ENCODE measurements at places on chromosomes 1 and 21.

DNA sequence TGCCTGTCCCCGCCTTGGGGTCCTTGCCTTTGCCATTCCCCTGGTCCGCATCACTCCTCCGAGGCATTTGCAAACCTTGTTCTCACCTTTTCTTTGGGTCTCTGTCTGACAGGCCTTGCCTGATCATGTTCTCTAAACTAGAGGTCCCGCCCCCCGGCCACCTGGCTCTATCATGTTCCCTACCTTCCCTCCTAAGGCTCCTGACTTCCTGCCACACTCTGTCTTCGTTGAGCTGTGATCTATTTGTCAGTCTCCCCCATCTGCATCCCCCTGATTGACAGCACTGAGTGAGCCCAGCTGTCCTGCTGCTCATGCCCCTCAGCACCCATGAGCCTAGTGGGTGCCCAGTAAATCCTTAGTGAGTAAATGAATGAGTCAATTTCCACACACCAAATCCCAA, 22.8 kb downstream of the ERG start:
- no peak for DNase-seq

DNA sequence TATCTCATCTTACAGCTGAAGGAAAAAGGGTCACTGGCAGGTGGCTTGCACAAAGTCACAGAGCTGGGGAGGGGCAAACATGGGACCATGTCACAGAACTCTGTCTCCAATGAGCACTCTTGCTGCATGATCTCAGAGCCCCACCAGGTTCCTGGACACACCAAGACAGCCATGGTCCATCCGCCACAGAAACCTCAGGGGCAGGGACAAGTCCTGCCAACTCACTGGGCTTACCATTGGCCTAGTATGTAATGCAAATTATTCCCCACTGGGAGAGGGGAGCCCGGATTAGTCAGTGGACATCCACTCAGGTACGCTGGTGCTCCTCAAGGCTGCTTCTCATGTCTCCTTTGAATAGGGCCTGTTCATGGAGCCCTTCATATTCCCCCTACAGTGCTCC, 14.2 kb downstream of the S100A7A start:
- no peak for DNase-seq

- no peak for DNase-seq
These were observed 15.8 kb downstream of the CDA start for GRCh38 chr1:20604678-20605077.

DNA sequence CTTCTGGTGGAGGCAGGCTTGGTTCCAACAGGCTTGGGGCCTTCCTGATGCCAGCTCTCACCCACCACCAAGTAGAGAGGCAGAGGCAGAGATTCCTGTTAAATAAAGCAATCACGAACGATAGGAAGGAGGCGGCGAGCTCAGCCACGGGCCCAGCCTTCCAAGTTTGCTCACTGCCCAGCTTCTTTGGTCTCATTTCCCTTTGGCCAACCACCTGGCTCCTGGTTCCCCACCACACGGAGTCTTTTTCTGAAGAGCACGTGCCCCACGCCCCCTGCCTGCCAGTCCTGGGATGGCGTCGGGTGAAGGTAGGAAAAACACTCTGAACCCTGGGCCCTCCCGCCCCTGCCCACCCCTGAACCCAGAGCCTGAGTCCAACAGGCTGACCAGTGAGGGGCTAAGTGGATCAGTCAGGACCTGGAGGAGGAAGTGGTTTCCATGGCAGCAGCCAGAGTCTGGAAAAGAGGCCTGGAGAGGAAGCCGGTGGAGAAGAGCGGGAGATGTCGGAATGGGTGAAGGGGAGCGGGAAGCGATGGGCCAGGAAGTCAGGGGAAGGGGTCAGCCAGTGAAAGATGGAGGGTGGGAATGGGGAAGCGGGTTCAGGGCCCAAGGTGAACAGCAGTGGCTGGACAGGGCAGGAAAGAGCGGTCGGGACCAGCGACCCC, 158.2 kb upstream of the KLHDC7A start:
- no peak for DNase-seq

DNA sequence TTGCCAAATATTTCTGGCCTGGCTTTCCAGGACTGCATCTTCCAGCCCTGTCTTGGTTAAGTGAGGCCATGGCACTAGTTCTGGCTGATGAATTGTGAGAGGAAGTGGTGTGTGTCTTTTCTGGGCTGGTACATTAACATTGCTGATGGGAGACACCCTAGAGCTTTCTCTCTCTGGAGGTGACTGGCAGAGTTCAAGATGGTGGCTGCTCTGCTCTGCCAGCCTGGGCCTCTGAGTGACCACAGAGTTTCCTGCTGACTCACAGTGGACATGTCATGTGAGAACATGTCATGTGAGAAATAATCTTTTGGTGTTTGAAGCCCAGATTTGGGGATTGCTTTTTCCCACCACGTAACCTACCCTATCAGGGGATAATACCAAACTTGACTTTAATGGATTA, 218.0 kb upstream of the KIAA0040 start:
- DNase-seq: no peak

- DNase-seq: no peak
These were observed 362.2 kb upstream of the LYPLAL1 start for GRCh38 chr1:218811497-218811896.

DNA sequence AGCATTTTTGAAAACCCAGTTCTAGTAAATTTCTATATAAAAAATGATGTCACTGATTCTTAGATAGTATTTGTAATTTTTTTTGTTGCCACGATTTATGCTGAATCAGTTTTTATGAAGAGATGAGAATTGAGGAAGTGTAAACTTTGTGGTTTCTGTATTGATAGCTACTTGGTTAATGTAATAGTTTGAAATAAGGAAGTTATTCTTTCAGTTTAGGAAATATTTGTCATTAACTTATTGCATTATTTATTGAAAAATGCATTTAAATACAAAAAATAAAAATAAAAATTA, 97.8 kb downstream of the ZFYVE9 start:
- DNase-seq: no peak

- DNase-seq: no peak
These were observed 15.4 kb downstream of the EFNA3 start for GRCh38 chr1:155093911-155094621.

DNA sequence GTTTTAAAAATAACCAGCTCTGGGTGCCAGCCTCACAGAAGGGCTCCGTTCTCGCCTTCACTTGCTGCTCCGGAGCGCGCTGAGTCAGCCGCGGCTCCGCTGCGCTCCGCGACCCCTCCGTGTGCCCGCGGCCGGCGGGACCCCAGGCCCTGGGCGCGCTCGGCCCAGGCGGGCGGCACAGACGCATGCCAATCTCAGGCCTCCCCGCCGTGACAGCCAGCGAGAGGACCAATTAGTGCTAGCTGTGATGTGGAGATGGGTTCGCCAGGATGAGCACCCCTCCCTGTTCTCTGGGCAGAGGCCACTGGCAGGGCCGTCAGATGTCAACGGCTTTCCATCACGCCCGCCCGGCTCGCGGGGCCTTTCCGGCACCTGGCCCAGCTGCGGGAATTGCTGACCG, 293.8 kb downstream of the SPATA17 start:
- DNase-seq: no peak

- no peak for DNase-seq
These were observed 41.2 kb upstream of the ADARB1 start for GRCh38 chr21:45032977-45033710.

GRCh38 chr1:173020138-173020750, 30.5 kb downstream of the TNFSF18 start:
- DNase-seq: no peak

DNA sequence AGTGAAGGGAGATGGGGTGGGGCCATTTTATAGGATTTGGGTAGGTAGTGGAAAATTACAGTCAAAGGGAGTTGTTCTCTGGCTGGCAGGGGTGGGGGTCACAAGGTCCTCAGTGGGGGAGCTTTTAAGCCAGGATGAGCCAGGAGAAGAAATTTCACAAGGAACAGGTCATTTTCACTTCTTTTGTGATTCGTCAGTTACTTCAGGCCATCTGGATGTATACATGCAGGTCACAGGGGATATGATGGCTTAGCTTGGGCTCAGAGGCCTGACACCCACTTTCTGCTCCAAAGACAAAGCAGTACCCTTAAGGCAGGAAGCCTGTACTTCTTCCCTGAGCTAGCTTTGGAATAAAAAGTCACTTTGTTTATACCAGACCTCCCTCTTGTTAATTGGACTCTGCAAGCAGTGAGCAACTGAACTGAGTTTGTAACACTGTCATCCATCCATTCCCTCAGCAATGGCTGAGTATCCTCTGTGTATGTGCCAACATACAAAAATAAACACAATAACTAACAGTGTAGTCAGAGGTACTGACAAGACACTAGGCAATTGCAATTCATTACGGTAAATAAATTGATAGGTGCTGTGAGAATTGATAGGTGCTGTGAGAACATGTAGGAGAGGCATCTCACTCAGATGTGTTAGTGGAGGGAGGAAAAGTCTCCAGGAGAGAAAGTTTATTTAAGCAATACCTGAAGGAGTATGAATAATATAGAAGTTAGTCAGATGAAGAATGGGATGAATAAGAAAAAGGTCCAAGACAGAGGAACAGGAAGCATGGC, 14.7 kb upstream of the RGS2 start:
- no peak for DNase-seq

DNA sequence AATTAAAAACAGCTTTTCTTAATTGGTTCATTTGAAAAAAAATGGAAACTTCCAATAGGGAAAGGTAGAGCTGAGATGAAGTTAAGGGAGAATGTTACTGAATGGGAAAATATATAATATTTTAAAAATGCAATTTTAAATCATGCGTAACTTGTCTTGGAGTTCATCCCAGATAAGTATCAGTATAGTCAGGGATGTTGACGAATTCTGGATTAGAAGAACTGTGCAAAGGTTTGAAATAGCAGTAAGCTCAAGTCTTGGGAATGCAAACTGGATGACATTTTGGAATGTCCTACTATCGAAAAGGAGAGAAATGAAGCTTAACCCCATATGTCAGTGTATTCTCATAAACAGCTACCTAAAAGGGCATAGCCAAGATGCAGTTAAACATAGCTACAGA, 4.0 kb upstream of the ST6GALNAC3 start:
- no peak for DNase-seq

- no peak for DNase-seq
These were observed 2.5 kb upstream of the CD160 start for GRCh38 chr1:145716641-145717345.

GRCh38 chr1:34113887-34114286, 51.1 kb downstream of the CSMD2 start:
- DNase-seq: no peak

Measured in stimulated activated CD8-positive, alpha-beta memory T cell treated with anti-CD3 and anti-CD28 coated beads, Interleukin-2, amount 100 ng/mL, for 1 hour (primary cell).